Glutamatergic neuron (in vitro differentiated cells): ENCODE measurements at places on chromosomes 1 and 21. TPM values are rescaled to one million over a fixed set of nuclear protein-coding genes. Genes with fewer than 3 reads are reported as not detected.

AMY2B gene
- total RNA-seq = 9.9 TPM

SSX2IP gene
- total RNA-seq = 16.0 TPM

RPTN gene
- total RNA-seq = not detected

INPP5B gene
- 19.3 TPM for total RNA-seq

ZNF648 gene
- not detected for total RNA-seq

KRTAP19-1 gene
- total RNA-seq = not detected

ITSN1 gene
- total RNA-seq = 89.1 TPM

SPRR1A gene
- not detected for total RNA-seq

PTBP2 gene
- 112 TPM for total RNA-seq

ATAD3C gene
- total RNA-seq = 10.2 TPM

CYYR1 gene
- total RNA-seq = 40.7 TPM

BRDT gene
- total RNA-seq = not detected

C8B gene
- total RNA-seq = not detected

NID1 gene
- total RNA-seq = 1.4 TPM

APOBEC4 gene
- not detected for total RNA-seq

CDKN2C gene
- 1.3 TPM for total RNA-seq

DEDD gene
- total RNA-seq = 34.6 TPM

MFSD2A gene
- total RNA-seq = 5.6 TPM

CFHR5 gene
- not detected for total RNA-seq

GCSAML gene
- total RNA-seq = not detected

DYNLT5 gene
- 1.4 TPM for total RNA-seq

KCNE1 gene
- 1.6 TPM for total RNA-seq

ADORA3 gene
- total RNA-seq = not detected

GPR37L1 gene
- total RNA-seq = not detected

PCSK9 gene
- 2.1 TPM for total RNA-seq

ARHGAP29 gene
- 1.1 TPM for total RNA-seq

ADGRL2 gene
- 71.2 TPM for total RNA-seq

SYPL2 gene
- total RNA-seq = 0.42 TPM

GLMN gene
- 9.6 TPM for total RNA-seq

MLLT11 gene
- 504 TPM for total RNA-seq

CHODL gene
- 5.5 TPM for total RNA-seq

DISP3 gene
- total RNA-seq = 179 TPM

MPL gene
- not detected for total RNA-seq

POU2F1 gene
- total RNA-seq = 37.7 TPM

EMC1 gene
- 98.9 TPM for total RNA-seq

AZIN2 gene
- 7.0 TPM for total RNA-seq

ZFYVE9 gene
- total RNA-seq = 25.6 TPM

RNU1-2 gene
- total RNA-seq = 3,598 TPM

DCST2 gene
- total RNA-seq = 0.64 TPM

GNB1 gene
- 734 TPM for total RNA-seq

CDC42SE1 gene
- 127 TPM for total RNA-seq

OLIG1 gene
- total RNA-seq = 14.2 TPM
